NCI-H187 treated with DMSO at 0.1 percent for 48 hours (cell line): ENCODE measurements at places on chromosomes 3 and 15.

GRCh38 chr3:96994988-96995387 is 180.6 kb downstream of the EPHA6 start:
- no peak for DNase-seq

GRCh38 chr15:90232941-90233386 is 777 bp downstream of the CIB1 start:
- DNase-seq = no peak

GRCh38 chr15:64017082-64017588 is 29.1 kb downstream of the DAPK2 start:
- DNase-seq = no peak

DNA sequence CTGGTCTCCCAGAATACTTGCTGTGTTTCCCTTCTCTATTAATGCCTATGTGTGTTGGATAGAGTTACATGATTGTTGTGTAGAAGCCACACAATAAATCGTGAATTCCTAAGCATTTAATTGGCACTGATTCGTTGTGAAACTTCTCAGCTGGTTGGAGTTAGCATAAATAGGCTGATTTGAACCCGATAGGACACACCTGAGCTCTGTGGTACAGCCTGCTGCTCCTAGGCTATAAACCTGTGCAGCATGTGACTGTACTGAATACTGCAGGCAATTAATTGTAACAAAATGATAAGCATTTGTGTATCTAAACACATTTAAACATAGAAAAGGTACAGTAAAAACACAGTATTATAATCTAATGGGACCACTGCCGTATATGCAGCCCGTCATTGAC is 4.9 kb downstream of the ACAD11 start:
- no peak for DNase-seq

- DNase-seq = no peak
Measured at GRCh38 chr15:52496776-52497470, 31.8 kb downstream of the MYO5A start.

DNA sequence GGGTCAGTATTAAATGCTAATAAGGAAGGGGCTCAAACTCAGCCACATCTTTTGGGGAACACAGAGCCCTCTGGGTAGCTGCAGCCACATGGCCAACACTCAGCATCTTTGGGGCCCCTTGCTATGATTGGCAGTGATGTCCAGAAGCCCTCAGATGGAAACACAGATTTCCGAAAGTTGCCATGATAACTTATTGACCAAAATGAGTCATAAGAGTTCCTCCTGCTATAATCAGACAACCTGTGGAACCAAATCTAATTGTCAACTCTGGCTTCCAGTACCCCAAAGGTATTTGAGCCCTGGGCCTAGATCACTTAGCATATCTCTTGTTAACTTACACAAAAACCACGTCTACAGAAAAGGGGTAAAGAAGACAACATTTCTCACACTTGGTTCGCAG is 392.2 kb downstream of the KCNH8 start:
- no peak for DNase-seq

DNA sequence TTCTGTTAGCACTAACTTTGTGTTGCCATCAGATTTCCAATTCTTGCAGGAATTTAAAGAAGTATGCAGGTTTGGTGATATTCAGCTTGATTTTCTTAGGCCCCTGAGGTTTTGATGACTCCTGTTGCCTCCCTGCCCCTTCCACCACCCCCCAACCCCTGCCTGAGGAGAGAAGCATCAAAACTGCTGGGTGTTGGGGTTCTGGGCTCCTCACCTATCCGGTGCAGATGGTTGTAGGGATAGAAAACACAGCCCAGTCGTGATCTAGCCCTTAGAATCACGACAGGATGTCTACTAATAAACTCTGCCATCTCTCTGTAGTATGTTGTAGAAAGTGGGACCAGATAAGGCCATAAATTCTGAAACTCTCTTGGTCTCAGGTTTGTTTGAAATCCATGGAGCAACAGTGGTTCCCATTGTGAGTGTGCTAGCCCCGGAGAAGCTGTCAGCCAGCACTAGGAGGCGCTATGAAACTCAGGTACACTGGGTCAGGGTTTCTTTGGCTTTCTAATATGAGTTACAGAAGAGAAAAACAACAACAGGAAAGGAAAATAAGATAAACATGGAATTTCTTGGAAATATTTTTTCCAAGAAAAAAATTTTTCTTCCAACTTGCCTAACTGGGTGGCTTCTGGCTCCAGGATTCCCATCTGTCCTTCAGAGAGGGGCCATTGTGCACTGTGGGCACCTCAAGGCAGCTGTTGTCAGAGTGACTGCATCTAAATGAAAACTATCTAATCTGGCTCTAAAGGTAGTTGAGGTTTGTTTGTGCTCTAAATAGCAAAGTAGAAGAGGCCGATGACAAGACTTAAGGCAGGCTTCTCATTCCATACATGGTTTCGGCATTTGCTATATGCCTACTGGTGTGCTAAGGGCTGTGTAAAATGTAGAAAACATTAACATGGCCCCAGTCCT is 8.7 kb downstream of the SRP14 start:
- DNase-seq = no peak
